Stimulated activated CD4-positive, alpha-beta T cell treated with anti-CD3 and anti-CD28 coated beads, Interleukin-4, amount 100 ng/mL, for 4 hours (primary cell): ENCODE measurements at places on chromosomes 16 and 17.

DNA sequence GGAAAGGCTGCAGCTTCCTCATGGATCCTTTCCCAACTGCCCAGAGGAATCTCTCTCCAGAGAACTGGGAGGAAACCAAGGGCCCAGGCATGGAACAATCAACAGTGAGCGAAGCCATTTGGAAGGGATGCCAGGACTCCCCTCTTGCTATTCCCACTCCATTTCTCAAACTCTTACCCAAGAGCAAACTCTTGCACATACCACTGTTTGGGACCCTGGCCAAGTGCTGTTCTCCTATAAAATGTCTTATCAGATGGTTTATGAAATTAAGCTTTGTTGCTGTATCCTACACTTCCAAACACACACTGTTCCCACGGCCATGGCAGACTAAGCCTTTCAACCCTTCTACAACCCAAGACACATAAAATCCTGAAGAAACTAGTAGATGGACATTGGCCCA, 48.3 kb upstream of the AXIN2 start:
- no peak for DNase-seq

GRCh38 chr17:62808576-62808970, 459 bp upstream of the MARCHF10 start:
- no peak for DNase-seq

DNA sequence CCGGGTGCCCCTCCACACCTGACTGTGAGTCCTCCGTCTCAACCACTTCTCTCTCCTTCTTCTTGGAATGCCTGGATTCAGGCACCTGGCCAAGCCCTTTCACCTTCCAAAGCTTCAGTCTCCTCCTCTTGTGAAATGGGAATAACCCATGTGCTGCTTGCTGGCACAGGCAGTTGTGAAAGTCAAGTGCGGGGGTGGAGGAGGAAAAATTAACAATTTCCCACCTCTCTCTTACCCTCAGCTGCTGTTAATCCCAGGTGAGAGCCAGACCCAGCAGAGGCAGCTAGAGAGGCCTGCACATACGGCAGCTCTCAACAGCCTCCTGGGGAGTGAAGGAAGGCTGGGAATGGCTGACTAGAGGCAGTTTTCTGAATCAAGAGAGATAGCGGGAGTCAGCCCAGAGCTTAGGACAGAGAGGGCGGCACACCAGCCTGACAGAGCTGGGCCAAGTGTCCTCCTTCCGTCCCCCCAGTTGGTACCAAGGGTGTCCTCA, 77.9 kb upstream of the LGALS9 start:
- no peak for DNase-seq

DNA sequence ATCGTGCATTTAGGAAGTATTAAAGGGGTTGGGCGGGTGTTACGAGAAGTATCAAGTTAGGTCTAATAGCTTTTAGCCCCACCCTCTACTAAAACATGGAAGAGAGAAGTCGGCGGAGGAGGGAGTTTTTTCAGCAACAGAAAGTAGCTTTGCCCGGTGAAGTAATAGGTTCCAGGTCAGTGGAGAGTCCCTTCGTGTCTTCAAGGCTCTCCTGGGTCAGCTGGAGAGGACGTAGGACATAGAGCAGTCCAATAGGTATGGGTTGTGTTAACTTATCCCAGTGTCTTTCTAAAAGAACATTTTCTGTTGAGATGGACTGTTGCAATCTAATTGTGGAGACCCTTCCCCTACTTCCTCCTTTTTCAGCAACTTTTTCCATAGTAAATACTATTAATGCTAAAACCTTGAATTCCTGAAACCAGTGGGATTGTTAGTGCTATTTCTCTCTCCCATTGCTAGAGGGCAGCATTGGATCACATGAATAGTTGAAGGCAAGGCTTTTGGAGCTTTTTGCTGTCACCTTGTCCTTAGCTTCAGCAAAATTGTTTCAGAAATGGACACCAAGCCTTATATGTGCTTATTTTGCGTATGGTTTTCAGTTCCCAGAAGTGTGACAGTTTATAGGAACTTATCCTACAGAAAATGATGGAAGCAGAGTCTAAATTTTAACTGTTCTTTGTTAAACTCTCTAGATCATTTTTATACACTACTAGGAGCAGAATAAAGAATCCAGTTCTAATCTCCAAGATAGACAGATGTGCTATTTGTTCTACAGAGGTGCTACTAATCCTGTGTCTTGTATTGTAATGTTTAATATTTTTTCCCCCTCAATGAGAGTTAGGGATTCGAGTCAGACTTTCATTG, 38.4 kb downstream of the UTP18 start:
- DNase-seq: no peak
